ENCODE measurements at places on chromosomes 3 and 15.

DNA sequence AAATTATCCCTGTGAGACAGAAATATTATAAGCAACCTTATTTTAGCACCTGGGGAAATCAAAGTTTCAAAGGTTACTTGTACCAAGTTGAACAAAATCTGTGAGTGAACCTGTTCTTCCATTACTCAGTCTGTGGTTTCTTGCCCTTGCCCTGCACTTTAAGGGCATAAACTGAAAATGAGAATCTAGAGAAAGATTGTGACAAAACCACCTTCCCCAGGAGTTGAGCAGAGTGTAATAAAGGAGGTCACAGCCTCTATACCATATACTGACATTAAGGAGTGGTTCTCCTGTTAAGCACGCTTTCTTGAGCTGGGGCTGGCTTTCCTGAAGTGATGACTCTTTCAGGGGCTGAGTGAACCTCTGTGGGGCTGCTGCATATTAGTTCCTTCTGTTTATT, 143.4 kb downstream of the PDCD6IP start:
- no peak for DNase-seq

DNA sequence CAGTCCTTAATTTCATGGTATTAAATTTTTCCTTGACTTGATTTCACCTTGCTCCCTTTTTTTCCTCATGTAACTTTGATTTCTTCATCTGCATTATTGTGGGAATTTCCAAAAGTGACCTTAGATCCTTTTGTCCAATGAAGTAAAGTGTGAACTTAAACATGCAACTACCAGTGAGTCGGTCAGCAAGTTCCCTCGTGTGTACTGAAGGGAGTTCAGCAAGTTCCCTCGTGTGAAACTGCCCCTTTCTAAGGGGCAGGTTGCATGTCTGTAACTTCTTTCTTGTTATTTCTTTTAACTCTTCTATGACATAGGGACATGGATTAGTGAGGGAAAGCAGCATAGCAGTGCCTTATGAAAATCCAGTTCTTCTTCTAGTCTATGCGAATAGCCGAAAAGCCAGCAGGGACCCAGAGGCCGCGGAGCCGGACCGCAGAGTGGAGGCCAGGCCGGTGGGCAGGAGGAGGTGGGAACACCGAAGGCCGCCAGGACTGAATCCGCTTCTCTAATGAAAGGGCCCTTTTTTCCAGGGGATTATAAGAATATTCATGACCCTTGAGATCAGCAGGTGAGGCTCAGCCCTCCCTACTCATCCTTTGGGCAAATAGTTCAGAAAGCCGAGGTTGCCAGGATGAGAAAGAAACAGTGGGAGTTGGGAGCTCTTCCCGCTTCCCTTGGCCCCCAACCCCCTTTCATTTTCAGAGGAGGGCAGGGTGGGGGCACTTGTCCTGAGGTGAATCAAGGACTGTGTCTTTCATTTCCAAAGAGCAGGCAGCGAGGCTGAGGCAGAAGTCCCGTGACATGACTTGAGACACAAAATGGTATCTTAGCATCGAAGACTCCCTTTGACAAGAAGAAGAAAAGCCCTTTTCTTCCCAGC, 117.5 kb downstream of the OPA1 start:
- DNase-seq, result no peak

DNA sequence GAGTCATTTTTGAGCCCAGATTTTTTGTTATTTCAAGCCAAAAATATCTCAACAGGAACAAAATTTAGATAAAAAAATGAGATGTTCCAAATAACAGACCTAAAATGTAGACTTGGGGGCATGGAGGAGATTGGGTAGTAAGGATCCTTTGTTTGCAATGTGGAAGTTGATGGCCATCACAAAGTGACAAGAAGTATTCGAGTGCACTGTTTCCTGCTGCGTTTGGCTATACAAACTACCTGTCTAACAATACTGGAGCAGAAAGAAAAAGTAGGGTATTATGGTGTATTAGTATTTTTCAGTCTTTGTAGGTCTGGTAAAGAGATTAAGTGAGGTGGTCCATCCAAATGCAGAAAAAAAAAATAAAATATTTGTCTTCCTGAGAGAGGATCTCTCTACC, 284.2 kb downstream of the C3orf38 start:
- no peak for DNase-seq

DNA sequence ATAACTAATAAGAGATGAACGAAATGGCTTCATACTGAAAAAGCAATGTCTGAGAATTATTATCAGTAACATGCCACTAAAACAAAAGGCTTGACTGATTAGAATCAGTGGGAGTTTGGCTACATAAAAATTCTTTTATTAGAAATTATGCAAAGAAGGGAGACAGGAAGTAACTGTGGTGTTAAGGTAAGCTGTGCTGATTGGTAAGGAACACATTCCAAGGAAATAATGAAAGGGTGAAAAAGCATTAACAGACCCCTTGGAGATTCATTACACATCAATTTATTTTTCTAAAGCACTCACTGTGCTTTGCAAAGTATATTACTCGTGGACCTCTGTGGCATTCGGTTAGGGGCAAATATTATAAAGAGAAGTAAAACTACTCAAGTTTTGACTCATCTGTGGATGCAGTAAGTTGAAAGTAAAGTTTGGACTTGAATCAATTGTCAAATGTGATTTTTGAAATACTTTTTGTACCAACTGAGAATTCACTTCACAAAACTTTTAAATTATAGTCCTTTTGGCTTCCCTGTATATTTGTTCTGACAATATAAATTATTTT, 176.1 kb upstream of the ZPLD1 start:
- DNase-seq, result no peak

DNA sequence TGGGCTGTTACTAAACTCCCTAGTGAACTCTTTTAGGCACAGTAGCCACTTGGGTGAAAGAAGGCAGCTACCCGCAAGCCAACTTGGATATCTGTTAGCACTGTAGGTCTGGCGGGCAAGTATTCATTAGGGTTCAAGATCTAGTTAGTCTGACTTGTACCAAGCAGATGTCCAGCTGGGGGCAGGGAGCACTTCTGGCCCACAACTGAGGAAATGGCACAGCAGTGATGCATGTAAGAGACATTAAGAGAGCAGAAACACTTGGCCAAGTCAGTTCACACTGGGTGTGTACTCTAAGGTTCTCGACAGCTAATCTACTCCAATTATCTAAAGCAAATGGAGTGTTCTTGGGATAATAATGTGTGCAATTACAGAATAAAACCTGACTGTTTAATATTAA, 131.7 kb downstream of the CTNNB1 start:
- DNase-seq, result no peak

- no peak for DNase-seq
These were observed 16.0 kb downstream of the MED12L start for GRCh38 chr3:151101270-151101969.

DNA sequence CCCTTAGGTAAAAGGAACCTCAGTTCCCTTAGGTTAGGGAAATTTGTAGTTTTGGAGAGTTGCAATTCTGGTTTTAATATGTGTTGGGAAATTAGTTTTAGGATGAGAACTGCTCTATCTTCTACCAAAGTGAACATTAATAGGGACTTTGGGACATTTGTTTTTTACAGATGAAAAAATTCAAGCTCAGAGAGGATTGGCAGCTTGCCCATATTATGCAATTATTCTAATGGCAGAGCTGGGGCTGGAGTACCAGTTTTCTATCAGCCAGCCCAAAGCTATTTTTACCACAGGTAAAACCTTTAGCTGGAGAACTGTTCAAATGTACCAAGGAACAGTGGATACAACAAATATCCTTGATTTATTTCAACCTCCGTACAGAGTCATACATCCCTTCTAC, 127.0 kb downstream of the CPNE4 start:
- DNase-seq, result no peak

DNA sequence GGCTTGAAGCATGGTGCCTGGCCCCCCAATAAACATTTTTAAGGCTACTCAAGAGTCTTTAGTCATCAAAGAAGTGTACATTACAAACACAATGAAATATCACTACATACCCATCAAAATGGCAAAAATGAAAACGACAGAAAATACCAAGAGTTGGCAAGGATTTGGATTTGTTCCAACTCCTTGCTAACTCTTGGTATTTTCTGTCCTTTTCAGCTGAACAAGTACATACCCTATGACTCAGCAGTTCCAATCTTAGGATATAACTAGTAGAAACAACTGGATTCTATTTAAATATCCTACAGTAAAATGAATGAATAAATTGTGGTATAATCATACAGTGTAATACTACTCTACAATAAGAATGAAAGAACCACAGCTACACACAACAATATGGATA, 25.1 kb upstream of the GABPB1 start:
- no peak for DNase-seq

DNA sequence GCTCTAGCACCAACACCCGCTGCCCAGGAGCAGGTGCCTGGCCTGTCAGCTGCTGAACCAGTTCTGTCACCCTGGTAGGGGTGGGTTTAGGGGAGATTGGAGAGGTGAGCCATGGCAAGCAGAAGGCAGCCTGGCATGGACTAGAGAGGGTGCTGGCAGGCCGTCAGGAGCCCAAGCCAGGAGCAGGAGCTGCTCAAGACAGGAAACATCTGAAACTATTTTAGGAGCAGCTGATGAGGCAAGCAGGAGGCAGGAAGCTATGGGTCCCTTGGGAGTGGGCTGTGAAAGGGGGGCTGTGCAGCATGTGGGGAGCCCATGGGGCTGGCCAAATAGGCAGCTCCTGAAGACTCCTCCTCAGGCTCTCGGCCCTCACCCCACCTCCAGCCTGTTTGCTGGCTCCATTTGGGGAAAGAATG, 2.3 kb downstream of the INKA1 start:
- peak; percentile 34 for DNase-seq

DNA sequence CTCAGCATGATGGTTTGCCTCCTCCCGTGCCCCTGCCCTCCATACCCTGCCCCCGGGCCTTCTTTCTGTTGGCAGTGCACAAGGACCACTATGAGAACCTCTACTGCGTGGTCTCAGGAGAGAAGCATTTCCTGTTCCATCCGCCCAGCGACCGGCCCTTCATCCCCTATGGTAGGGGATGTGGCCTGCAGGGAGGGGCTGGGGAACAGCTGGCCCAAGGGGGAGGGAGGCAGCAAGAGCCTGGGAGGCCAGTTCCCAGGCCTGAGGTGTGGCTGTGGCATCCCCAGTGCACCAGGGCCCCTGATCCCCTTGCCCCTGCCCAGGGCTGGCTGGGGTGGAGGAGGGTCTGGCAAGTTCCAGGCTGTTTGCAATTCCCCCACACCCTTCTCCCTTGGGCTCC, 2.6 kb upstream of the PLA2G4B start:
- DNase-seq, result no peak

GRCh38 chr3:99972380-99973104, 141.8 kb downstream of the FILIP1L start:
- DNase-seq, result no peak

DNA sequence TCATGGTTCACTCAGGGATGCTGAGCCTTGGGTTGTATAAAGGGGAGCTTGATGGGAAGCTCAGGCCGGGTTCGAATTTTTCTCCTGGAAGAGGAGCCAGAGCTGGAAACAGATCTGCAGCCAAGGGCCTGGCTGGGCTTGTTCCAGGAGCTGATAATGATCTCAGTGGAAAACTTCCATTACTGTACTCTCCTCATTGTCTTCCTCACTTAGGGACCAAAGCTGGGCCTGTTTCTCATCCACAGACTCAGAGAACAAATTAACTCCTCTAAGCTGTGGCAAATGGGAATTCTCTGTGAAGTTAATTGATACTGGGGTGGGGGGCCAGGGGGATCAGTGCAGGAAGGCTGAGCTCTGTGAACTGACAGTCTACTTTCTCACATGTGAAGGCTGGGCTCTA, 92.0 kb downstream of the PRICKLE2 start:
- no peak for DNase-seq

DNA sequence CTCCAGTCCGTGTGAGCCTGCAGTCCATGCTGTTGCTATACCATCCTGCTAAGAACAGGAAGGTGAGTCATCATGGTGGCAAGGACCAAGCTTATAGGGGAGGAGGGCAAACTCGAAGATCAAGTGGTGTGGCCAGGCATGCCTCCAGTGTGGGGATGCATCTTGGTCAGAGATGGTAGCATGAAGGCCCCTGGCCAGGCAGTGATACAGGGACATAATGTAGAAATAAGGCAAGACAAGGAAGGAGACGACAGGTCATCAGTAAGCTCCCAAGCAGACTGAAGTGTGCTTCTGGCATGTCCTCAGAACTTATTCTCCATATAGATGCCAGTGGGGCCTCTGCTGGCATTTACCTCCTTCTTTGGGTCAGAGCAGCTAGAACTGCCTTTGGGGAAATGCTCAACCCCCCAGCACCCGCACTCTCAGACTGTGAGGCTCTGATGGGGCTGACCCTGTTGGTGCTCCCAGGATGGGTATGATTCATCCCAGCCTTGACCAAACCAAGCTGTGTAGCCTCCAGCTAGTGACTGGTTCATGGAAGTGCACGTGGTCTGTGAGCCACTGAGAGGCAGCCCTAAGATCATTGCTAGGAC, 52.5 kb upstream of the ATP2B2 start:
- DNase-seq, result peak; percentile 83

DNA sequence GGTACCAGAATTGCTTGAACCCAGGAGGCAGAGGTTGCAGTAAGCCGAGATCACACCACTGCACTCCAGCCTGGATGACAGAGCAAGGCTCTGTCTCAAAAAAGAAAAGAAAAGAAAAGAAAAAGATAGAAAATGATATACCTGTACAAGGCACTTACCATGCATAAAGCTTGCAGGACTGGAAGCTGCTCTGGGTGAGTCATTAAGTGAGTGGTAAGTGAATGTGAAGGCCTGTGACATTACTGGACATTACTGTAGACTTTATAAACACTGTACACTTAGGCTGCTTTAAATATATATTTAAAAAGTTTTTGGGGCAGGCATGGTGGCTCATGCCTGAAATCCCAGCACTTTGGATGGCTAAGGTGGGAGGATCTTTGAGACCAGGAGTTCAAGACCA, 99.2 kb downstream of the SLMAP start:
- peak; percentile 52 for DNase-seq

- DNase-seq, result peak; percentile 4
These were observed 19.9 kb downstream of the BBX start for GRCh38 chr3:107542665-107543064.

GRCh38 chr3:45191424-45191823, 34.7 kb downstream of the TMEM158 start:
- DNase-seq, result no peak

- peak; percentile 43 for DNase-seq
These were observed at the start of gene RTP4 for GRCh38 chr3:187368251-187369088. TSS of gene RTP4 (plus strand) at chr3:187368385. CDS start at chr3:187368442, 57 bp downstream.

GRCh38 chr15:40058476-40059140, 19.6 kb upstream of the SRP14 start:
- DNase-seq, result peak; percentile 51

- no peak for DNase-seq
These were observed 449.3 kb upstream of the THRB start for GRCh38 chr3:24943961-24944360.

DNA sequence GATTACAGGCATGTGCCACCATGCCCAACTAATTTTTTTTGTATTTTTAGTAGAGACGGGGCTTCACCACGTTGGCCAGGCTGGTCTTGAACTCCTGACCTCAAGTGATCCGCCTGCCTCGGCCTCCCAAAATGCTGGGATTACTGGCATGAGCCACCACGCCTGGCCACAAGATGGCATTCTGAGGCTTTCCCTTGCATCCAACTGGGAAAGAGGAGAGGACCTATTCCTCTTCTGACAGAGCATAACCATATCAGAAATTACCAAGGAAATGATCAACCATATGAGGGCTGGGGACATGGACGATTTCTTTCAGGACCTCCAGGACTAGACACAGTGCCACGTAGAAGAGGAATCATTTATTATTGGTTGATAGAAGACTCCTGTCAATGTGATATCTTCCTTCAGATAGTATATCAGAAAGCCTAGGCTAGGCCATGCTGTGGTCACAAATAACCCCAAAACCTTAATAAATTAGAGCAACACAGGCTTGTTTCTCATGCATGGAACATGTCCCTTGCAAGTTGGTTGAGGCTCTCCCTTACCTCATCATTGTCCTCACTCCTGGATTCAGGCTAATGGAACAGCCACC, 372.3 kb upstream of the IL12A start:
- DNase-seq, result peak; percentile 71

GRCh38 chr3:116103868-116104530, 341.3 kb downstream of the LSAMP start:
- DNase-seq, result no peak

Data from EL (cell line).